Mesangial cell (primary cell): ENCODE measurements at places on chromosomes 3 and 15. TPM values are rescaled to one million over a fixed set of nuclear protein-coding genes. Genes with fewer than 3 reads are reported as not detected.

The SH2D7 gene
- total RNA-seq: not detected in 2 replicates

The ACP3 gene
- total RNA-seq: 1.5 TPM in 1 of 2 replicates, not detected in the other

The PLA2G4D gene
- not detected in 2 replicates for total RNA-seq

The NUSAP1 gene
- 9.6 and 118 TPM in 2 replicates for total RNA-seq

The MYO5C gene
- total RNA-seq: 4.8 and 5.5 TPM in 2 replicates

The PRSS50 gene
- total RNA-seq: 0.16 and 0.63 TPM in 2 replicates

The TMEM212 gene
- total RNA-seq: not detected in 2 replicates

The CILP gene
- total RNA-seq: 0.13 TPM in 1 of 2 replicates, not detected in the other
